Activated naive CD8-positive, alpha-beta T cell treated with anti-CD3 and anti-CD28 coated beads, Interleukin-2, amount 10 ng/mL, durations not matched to agents 7 days and 5 days (primary cell): ENCODE measurements at places on chromosomes 12 and 14. TPM values are rescaled to one million over a fixed set of nuclear protein-coding genes. Genes with fewer than 3 reads are reported as not detected.

SBNO1 gene
- total RNA-seq = 40.7 TPM

PRKD1 gene
- total RNA-seq = not detected

SLC6A12 gene
- total RNA-seq = not detected

ANO4 gene
- total RNA-seq = not detected

NKX2-1 gene
- not detected for total RNA-seq

MEG3 gene
- not detected for total RNA-seq

DNA sequence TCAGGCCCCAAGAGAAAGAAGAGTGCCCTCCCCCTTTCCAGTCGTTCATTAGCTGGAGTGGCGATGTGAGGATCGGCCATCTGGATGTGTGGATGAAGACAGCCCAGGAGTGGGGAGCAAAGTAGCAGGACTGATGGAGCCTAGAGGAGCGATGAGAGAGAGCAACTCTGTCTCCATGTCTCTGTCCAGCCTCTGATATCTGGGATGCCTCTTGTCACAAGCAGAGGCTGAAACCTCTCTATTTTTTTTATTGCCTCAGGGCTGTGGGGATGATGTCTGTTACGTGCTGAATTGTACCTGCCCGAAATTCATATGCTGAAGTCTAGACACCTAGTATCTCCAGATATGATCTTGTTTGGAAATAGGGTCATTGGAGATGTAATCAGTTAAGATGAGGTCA is 2.7 kb downstream of the SERPINA11 start:
- DNase-seq = no peak

DNA sequence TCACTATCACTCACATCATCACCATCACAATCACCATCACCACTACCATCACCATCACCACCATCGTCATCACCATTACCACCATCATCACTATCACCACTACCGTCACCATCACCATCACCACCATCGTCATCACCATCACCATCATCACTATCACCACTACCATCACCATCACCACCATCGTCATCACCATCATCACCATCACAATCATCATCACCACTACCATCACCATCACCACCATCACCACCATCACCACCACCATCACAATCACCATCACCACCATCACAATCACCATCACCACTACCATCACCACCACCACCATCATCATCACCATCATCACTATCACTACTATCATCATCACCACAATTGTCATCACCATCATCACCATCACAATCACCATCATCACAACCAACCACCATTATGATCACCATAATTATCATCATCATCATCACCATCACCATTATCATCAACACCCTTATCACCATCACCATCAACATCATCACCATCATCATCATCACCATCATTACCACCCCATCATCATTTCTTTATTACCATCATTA is 90.8 kb downstream of the DICER1 start:
- DNase-seq = no peak

DNA sequence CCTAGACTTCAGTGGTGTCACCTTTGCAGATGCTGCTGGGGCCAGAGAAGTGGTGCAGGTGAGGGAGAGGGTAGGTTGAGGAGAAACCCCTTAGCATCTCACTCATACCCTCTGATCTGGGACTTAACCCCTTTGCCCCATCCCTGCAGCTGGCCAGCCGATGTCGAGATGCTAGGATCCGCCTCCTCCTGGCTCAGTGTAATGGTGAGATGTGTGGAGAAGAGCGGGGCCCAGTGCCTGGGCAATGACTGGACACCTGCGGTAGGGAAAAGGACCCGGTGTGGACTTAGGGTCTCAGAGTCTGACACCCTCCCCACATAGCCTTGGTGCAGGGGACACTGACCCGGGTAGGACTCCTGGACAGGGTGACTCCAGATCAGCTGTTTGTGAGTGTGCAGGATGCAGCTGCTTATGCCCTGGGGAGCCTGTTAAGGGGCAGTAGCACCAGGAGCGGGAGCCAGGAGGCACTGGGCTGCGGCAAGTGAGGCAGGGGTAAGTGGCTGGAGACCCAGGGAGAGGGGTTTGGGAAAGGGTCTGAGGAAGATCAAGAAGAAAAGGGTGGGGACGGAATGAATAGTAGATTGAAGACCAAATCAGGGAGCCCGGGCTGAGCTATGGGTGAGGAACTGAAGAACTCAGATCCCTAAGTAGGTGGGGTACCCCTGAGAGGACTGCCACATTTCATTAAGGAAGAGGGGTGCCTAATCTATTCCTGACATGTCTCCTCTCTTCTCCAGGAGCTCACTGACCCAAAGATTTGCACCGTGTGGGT is 7.6 kb downstream of the B4GALNT1 start:
- DNase-seq = no peak

- DNase-seq = no peak
Measured at GRCh38 chr12:132415327-132416120, 74.4 kb upstream of the FBRSL1 start.

DNA sequence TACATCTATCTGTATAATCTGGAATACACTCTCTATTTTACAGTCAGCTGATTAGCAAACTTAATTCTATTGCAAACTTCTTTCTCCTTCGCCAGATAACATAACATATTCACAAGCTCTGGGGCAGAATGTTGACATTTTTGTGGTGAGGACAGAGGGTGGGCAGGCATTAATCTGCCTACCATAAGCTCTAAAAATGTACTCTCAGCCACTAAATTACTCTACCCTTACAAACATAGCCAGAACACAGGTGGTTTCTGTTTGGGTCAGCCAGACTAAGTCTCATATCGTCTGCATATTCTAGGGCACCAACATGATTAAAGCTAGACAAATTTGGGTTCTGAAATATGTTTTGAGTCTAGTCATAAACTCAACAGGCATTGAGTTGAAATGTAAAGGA is 90.1 kb downstream of the SLC6A15 start:
- no peak for DNase-seq

- DNase-seq = no peak
Measured at GRCh38 chr14:101062601-101063000, 159.1 kb upstream of the RTL1 start.

DNA sequence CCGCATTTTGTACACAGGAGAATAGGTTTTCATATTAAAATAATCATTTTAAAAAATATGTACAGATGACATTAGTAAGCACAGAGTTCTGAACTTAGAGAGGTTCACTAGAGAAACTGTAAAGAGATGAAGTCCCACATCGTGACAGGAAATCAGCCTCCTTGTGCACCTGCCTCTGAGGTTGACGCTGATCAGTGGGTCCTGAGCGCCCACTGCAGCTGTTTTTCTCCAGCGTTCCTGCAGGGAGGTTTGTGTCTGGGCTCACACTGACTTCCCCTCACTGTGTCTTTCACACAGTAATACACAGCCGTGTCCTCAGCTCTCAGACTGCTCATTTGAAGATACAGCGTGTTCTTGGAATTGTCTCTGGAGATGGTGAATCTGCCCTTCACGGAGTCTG is 561.5 kb downstream of the TMEM121 start:
- no peak for DNase-seq

GRCh38 chr12:108690191-108690518 is 41.2 kb downstream of the CORO1C start:
- no peak for DNase-seq

DNA sequence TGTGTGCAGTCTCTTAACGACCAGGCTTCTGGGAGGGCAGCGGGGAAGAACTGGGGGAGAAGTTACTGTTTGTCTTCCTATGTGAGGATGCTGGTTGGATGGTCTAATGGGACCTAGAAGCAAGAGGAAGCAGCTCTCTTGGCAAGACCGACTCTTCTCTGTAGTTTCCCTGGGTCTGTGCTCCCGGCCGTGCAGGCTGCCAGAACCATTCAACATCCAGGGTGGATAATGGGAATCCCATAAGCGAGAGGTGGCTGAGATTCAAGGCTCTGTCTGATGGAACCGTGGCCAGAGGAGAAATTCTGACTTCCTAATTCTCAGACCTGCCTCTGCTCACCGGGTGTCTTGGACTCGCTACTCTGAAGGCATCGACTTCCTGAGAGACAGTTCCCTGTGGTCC is 561.0 kb upstream of the TBX3 start:
- DNase-seq = no peak

- no peak for DNase-seq
Measured at GRCh38 chr14:75022655-75023054, 19.9 kb downstream of the EIF2B2 start.

- DNase-seq = peak; percentile 35
Measured at GRCh38 chr12:122979001-122979907, 1.2 kb upstream of the ARL6IP4 start.

- DNase-seq = no peak
Measured at GRCh38 chr12:3630621-3631271, 122.2 kb downstream of the CRACR2A start.

- peak; percentile 87 for DNase-seq
Measured at GRCh38 chr14:106605548-106606448, 1079.4 kb downstream of the TMEM121 start.

DNA sequence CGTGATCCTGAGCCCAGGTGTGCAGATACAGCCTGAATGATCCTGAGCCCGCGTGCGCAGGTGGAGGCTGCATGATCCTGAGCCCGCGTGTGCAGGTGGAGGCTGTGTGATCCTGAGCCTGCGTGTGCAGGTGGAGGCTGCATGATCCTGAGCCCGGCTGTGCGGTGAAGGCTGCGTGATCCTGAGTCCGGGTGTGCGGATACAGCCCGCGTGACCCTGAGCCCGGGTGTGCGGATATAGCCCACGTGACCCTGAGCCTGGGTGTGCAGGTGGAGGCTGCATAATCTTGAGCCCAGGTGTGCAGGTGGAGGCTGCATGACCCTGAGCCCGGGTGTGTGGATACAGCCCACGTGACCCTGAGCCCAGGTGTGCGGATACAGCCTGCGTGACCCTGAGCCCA is 20.3 kb downstream of the BRF1 start:
- DNase-seq = no peak
